NT2/D1 (cell line): ENCODE measurements at places on chromosomes 11 and 22.

- DNase-seq, result no peak
These were observed 55.1 kb downstream of the MAML2 start for GRCh38 chr11:96287822-96288439.

DNA sequence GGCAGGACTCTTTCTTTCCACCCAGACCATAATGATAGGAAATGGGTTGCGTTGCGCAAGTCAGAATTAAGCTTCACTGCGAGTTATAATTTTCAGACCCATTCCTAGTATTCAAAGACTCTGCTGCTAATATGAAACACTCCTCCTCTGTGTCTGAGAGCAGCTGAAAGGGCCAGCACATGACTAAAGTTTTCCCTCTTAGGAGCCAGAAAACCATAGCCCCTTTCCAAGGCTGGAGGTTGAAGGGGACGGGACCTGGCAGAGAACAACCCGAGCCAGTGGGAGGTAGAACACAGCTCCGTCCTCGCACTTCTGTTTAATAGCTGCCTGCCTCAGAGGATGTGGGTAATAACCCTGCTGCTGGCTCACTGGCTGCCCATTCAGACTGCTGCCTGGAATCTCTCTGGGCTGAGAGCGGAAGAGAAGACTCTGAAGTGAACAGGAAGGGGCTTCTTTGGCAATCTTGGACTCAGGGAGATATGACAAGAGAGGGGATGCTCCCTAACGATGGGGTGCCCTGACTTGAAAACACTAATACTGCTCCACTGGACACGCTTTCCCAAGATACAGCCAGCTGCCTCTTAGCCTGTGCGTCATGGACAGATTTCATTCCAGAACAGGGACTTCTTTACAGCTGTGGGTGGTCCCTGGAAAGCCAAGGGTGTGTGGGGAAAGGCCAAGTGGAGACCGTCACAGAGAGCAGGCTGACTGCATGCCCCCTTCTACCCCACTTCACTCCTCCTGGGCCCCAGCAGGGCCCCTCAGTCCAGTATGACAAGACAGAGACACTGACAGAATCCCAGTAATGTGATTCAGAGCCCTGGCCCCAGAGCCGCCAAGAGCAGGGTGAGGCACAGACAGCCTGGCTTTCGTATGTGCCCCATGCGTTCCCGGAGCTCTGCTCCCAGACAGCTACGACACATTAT is 156.9 kb downstream of the FEZ1 start:
- no peak for DNase-seq

- DNase-seq, result no peak
These were observed 388.0 kb downstream of the TBC1D22A start for GRCh38 chr22:47150426-47150825.

- no peak for DNase-seq
These were observed 91.0 kb downstream of the TMPRSS5 start for GRCh38 chr11:113615098-113615497.

- no peak for DNase-seq
These were observed 789 bp upstream of the FAM111A start for GRCh38 chr11:59141673-59142460.

DNA sequence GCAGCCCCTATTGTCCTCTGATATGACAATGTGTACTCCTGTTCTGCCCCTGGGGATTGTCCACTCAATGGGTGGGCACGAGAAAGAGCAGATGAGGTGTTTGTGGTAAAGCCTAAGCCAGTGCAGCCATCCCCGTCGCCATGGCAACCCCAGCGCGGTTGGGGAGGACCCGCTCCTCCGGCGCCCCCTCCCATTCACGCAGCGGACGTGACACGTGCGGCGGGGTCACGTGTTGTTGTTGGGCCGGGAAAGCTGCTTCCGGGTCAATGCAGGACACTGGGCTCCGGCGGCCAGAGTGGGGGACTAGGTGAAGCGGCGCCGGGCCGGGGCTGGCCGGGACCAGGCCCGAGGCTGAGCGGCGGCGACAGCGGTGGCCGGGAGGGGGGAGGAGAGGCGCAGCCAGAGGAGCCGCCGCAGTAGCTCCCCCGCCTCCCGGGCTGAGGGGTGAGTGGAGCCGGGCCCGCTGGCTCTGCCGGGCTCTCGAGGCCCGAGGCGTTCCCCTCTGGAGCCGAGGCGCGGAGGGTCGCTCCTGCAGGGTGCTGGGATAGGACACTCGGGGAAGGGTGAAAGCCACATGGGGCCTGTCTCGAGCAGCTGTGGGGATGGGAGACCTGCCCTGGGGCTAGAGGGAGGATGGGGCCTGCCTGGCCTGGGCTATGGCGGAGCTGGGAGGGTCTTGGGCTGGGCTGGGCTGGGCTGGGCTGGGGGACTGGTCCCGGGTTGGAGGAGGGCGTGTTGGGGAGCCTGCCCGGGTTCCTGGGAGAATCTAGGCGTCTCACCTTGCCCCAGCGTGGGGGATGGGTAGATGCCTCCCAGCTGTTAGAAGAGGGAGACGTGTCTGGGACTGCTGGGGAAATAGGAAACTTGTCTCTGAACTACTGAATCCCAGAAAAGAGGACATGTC is at the start of gene TBCEL:
Gene TBCEL, plus strand, starts transcription at position 255 of the 904 bp plus-strand sequence. CDS start 21,589 bp downstream, outside the sequence.
- peak; percentile 87 for DNase-seq

DNA sequence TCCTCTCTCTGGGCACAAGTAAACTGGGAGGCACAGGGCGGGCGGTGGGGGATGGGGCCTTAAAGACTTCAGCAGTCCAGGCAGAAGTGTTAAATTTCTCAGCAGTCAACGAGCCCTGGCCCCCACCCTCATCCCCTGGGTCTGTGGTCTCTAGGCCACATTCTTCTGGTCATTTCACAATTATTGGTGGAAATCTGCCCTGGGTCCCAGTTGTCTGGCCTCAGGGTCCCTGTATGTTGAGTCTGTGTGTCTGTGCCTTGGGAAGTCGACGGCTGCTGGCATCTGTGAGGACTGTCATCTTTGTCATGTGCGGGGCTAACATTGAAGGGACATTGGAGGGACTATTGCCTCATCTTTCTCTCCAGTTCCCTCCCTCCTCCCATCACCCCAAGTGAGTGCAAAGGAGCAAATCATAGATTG is 1.7 kb downstream of the TSPAN18 start:
- no peak for DNase-seq

- DNase-seq, result no peak
These were observed 160.3 kb downstream of the BBOX1 start for GRCh38 chr11:27200779-27201453.

GRCh38 chr11:17898782-17899181 is 114.1 kb downstream of the SERGEF start:
- no peak for DNase-seq

DNA sequence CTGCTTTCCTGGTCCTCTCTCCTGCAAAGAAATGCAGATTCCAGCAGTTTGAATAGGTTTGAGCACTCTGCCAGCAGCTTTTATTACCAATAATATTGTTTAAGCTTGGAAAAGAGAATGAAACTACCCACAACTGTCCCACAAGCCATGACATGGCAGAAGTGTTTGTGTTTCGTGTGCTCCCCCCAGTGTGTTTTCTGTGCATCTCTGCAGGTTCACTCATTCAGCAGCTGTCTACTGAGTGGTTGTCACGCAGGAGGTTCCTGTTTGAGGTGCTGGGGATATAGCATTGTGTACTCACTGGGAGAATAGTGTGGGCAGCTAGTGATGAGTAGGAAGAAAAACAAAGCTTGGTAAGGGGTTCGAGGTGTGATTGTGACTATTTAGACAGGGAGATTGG is 55.3 kb upstream of the SUSD2 start:
- no peak for DNase-seq

DNA sequence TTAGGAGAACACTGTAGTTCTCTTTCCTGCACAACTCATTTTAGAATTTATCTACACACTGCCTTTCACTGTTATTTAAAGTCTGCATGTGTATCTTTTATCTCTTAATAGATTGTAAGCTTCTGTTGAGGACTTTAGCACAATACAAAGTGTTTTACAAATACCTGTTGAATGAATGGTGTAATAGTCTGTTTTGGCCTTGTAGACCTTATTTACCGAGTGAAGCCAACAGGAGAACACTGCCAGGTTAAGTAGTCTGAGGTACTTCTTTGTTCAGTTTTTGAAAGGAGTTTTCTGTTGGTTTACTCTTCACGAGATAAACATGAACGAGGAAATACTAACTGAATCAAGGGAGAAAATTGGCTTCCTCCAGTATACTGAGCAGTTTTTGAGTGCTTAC is 31.0 kb downstream of the SIK2 start:
- DNase-seq, result no peak

- DNase-seq, result no peak
These were observed 3.0 kb upstream of the MRGPRD start for GRCh38 chr11:68983801-68984200.

- DNase-seq, result peak; percentile 59
These were observed 2.9 kb downstream of the RPL3 start for GRCh38 chr22:39316440-39317083.

- no peak for DNase-seq
These were observed 8.9 kb downstream of the TRPC6 start for GRCh38 chr11:101574886-101575285.

DNA sequence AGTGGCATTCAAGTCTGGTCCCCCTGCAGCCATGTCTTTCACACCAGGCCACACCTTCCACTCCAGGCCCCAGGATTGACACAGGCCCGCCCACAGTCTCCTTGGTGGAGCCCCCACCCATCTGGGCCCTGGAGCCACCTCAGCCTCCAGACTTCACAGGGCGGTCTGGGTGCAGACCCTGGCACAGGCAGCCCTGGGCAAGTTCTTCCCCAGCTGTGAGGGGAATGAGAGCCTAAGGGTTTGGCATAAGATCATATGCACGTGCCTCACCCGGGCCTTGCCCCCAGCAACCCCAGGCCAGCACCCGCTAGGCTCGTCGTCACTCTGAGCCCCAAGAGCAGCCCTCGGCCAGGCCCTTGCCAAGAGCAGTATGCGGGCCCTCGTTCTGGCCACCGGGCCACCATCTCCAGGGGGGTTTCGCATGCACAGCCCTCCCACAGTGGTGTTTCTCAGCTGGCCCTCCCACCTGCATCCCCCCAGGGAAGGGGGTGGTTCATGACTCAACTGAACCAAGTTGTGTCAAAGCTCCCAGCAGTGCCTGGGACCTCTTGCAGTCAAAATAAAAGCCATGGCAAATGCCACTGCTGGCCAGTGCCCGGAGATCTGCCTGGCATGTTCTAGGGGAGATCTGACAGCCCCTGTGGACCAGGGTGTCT is 70.4 kb upstream of the KCNQ1OT1 start:
- no peak for DNase-seq

- DNase-seq, result no peak
These were observed 58.6 kb upstream of the NNMT start for GRCh38 chr11:114237321-114238280.

DNA sequence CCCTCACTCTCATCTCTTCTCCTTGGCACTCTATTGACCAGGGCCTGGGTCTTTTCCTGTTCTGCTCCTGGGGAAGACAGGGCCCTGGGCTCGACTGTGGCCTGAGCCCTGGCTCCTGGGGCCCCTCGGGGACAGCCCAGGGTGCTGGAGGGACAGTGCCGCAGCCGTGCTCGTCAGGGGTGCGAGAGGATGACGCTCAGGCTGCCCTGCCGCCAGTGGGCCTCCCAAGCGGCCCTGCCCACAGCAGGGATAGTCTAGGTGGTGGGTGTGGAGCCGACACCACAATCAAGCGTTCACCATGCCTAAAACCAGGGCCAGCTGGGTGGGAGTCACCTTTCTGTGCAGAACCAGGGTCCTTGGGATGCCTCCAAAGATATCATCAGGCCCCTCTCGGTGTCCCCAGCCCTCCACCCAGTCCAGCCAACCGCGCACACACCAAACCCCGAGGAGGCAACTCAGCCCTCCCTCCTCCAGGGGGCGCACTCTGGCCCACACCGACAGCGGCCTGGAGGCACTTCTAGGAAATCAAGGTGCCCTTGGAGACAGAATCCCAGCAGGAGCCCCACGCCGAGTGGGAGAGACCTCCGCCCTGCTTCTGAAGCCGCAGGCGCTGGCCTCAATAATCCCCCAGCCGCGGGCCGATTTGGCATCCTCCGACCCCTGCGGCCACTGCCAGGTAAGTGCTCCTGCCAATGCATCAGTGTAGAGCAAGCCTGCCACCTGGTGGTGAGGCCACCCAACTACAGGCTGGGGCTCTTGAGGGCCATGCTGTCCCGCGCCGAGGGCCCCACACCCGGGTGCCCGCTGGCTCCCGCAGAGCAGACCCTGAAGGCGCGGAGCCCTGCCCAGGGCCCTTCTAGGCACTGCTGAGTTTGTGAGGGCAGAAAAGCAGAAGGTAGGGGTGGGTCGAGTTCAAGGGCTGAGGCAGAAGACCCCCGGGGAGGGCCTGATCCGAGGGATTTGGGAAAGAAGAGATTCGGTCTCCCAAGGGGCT is 496.4 kb downstream of the BUD13 start:
- peak; percentile 64 for DNase-seq

DNA sequence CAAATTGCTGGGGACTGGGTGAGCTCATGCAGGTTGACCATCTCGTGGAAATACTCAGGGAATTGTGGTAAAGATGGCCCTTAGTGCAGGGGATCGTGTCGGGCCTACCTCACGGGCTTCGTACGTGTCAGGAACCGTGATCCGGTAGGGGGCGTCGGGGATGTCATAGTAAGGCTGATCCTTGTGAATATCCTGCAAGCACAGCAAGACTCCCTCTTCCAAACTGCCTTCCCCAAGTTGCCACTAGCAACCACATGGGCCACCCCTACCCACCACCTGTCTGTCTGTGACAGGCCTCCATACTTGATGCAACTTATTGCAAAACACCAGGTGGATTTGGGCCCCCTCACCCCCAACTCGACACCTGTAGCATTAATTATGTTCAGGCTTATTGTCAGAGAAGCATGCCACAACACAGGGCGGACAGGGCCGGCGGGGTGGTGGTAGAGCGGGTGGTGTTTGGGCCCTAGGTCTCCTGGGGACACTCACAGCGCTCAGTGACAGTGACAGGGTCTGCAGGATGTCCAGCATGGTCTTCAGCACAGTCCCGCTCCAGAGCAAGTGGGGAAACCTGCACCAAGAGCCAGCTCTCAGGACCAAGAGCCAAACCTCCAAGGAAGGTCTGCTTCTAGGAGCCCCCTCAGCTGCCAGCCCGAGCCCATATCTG is 22.6 kb upstream of the SERPIND1 start:
- no peak for DNase-seq

GRCh38 chr11:6440906-6441358 is at the start of gene HPX:
HPX (minus strand) TSS chr11:6440987; CDS start chr11:6440963, 24 bp downstream.
- DNase-seq, result no peak

- DNase-seq, result no peak
These were observed 5.8 kb downstream of the USP35 start for GRCh38 chr11:78194490-78194889.
